Inflammatory macrophage treated with lipopolysaccharide for 1 hour (primary cell): ENCODE measurements at places on chromosomes 5 and 9.
A peak's percentile ranks its signal among the peaks of the same experiment; 100 is the strongest.

- no peak for DNase-seq
Observed at GRCh38 chr5:146944764-146945616, 66.4 kb upstream of the PPP2R2B start.

DNA sequence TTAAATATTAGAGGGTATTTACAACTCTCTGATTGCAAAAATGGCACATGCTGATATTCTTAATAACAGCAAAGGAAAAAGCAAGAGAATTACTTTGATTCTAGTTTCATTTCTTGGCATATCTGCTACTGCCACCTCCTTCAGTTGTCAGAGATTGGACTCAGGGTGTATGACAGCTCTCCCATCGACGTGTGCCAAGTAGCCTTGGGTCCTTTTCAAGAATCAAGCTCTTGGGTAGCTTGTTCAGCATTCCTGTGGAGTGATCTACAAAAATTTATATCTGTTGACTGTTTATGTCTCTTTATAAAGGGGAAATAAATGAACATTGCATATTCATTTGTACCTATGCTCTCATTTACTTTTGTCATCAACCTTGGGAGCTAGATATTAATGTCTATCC is 315.6 kb downstream of the PRR16 start:
- no peak for DNase-seq

DNA sequence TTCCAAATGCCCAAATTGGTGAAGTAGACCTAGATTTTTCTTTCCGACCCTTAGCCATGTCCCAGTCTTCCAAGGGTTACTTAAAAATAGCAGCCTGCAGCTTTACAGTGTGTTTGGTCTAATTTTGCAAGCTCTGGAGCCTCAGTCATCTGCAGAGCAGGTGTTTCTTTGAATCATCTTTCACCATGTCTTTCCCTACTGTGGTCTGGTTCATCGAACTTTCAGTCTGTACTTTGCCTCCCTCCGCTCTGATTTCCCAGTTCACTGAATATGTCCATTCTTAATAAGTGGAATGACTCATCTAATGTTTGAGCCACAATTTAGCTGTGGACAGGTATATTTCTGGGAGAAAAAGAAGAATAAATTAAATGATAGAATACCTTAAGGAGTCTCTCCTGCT is 1060.7 kb downstream of the EFNA5 start:
- no peak for DNase-seq

- DNase-seq: no peak
Observed at GRCh38 chr5:22793463-22793862, 59.7 kb downstream of the CDH12 start.

DNA sequence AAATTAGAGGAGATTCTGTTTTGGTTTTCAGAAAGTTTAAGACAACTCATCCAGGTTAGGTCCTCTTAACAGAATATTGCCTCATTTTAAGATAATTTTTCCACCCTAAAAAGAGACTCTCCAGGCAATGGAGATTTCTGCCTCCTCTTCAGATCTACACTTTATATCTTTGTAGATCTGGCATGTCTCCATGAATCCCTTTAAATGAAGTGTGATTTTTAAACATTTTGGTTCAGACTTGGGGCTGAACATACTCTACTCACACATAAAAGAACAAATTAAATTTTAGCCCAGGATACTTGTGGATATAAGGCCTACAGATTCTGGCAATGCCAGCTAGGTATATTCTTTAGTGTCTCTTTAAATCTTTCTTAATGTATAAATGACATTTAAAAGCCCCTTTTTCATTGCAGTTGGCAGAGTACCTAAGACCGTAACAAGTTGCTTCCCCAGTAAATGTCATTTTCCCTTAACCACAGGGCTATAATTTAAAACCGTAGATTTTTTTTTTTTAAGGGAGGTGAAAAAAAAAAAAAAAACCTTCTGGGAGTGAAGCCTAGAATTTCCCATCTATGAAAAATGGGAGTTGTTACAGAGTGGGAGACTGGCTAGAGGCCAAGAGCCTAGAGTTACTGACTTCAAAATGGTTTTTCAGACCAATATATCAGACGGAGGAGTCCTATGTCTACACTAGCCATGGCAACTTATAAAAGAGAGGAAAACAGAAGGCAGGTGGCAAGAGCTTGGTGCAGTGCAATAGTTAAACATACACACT is 207.8 kb upstream of the TARS1 start:
- DNase-seq: no peak

DNA sequence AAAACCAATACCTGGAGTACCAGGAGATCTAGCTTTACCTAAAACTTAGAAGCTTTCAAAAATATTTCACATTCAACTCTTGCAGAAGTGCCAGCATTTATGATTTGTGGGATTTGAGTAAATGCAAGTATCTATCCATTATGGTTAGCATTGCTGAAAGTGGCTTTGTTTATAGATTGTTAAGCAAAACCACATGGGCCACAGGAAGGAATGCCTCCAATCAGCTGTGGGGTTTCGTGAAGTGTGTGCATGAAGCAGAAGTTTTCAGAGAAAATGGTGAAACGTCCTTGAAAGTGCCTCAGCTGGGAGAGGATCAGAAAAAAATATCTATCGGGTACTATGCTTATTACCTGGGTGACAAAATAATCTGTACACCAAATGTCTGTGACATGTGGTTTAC is 4.2 kb downstream of the LECT2 start:
- no peak for DNase-seq

GRCh38 chr5:83927140-83927733 is 206.6 kb upstream of the HAPLN1 start:
- DNase-seq: peak; percentile 75

DNA sequence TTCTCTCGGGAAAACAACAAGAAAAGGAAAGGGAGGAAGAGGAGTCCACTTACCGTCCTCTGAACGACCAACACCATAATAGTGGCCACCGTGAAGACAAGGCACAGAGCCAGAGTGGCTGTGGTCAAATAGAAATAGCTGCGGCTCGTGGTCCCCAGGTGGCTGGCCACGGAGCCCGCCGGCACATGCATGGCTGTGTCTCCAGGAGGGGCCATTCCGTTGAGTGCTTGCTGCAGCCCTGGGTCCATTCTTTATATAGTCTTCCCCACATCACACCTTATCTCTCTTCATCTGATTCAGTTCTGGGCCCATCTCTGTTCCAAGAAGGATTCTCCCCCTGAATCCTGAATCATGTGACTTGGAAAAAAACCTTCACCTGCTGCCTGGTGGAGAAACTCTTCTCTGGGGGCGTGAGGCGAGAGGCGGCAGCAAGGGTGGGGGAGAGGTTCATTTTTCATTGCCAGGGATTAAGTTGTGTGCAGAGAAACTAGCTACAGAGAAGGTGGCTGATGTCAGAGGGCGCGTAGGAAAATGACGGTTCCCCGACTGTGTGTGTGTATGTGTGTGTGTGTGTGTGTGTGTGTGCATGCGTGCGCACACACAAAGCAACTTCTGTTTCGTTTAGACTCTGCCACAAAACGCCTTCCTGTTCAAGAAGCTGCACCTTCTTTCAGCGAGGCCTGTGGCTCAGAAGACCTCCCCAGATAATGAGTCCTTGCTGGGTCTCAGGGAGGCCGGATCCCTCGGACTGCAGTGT is at the start of gene TNFSF8:
TSS of gene TNFSF8 (minus strand) at position 536 of the 757 bp plus-strand sequence. CDS start at position 248, 288 bp downstream.
- peak; percentile 87 for DNase-seq

- no peak for DNase-seq
Observed at GRCh38 chr9:127144670-127145445, 22.4 kb upstream of the ANGPTL2 start.

GRCh38 chr9:6113312-6113711 is 97.9 kb upstream of the RANBP6 start:
- DNase-seq: no peak

DNA sequence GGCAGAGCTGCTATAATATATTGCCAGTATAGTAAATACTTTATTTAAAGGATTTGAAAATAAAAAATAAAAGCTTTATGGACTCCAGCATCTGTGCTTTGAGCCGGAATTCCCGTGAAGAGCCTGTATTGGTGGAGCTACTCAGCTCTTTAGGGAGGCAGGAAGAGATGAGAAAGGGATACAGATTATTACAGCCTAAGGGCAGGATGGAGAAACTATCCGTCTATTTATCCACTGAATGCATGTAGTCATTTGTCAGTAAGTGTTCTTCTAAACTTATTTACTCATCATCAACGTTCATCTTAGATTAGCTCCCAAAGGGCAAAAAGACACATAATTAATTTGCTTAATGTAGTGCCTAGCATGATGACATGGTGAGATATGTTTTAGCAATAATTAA is 48.4 kb downstream of the SLC1A1 start:
- DNase-seq: no peak

DNA sequence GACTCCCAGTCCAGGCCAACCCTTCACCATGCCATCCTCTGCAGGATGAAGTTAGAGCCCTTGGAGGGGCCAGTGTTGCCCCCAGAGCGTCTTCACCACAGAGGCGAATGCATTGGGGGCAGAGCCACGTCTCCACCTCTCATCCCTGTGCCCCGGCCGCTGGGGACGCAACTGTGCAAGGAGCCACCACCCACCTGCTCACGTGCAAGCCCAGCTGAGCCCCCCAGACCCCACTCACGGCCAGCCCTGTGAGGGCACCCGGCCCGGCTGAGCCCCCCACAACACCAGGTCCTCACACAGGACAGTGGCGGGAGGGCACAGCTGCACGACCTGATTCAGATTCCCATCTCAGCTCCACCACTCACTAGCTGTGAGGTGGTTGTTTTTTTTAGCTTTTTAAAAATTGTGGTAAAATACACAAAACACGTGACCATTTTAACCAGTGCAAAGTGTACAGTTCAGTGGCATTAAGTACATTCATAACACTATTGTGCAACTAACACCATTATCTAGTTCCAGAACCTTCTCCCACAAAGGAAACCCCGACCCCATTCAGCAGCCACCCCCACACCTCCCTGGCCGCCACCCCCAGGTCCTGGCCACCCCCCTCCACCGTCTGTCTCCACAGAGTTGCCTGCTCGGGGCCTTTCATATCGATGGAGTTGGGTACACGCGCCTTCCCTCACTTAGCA is 33.5 kb upstream of the UBAC1 start:
- peak; percentile 62 for DNase-seq

DNA sequence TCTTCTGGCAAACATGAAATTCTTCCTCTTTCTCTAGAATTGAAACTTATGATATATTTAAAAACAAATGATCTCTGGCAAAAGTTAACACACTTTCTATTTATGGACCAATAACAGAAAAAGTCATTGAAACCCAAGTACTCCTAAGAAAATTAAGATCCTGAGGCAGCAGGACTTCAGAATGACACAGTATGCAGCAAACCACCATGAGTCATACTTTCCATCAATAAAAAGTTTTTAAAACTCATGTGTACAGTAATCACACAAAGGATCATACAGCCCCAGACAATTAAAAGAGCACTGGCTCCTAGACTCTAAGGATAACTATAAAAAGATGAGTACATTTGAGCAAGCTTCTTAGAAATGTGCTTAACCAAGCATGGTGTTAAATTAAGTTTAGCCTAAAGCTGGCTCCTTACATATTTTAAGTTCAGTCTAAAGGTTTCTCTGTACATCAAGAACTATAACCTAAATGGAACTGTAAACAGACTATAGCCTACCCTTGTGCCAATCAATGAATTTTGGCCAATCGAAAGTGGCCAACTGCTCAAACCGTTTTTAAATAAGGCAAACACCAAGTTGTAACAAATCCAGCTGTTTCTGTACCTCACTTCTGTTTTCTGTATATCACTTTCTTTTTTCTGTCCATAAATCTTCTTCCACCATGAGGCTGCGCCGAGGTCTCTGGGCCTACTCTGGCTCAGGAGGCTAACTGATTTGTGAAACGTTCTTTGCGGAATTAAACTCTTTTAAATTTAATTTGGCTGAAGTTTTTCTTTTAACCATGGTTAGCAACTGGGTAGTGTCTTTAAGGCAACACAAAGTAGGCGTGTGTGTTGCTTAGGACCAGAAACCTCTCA is 232.1 kb upstream of the PIK3R1 start:
- peak; percentile 45 for DNase-seq

DNA sequence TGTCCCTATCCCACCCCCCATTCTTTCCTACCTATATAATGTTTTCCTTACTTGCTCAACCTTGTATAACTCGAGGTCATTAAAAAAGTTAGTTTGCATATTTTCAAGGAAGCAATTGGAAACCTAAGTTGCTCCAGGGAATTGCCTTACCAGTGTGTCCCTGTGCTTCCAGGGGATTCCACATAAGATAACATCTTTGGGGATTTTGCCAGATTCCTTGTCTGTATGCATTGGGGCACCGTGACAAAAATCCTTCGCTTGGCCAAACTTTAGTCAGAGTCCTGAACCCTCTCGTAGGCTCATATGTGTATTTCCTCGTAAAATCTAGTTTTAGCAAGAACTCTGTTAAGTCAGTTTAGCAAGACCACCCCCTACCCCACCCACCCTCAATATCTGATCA is 14.7 kb upstream of the OSMR start:
- DNase-seq: no peak

DNA sequence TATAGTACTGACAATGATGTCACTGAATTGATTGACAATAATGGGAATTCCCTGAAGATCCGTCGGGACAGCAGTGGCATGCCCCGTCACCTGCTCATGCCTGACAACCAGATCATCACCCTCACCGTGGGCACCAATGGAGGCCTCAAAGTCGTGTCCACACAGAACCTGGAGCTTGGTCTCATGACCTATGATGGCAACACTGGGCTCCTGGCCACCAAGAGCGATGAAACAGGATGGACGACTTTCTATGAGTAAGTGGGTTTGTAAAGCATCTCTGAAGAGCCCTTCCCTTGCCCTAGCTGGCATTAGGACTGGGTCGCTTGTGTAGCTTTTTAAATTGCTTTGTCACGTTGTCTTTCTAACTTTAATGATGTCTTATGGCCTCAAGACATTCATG is 72.7 kb upstream of the WWC1 start:
- no peak for DNase-seq

DNA sequence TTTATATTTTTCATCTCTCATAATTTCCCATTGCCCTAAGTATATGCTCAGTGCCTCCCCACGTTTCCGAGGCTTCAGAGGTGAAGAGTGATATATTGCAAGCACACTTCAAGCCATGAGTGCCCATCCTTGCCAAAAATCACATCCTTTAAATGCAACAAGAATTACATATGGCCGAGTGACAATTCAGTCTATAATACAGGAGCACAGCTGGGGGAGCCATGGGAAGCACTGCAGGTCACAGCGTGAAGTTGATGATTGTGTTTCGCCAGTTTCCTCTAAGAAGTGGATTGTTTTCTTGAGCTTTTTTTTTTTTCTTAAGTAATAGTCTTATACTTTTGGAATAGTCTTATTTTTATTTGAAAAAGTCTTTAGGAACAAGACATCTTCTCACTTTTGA is 61.1 kb downstream of the MTRR start:
- no peak for DNase-seq

GRCh38 chr5:119397518-119398380 is 41.9 kb downstream of the TNFAIP8 start:
- peak; percentile 97 for DNase-seq

- DNase-seq: no peak
Observed at GRCh38 chr5:2773327-2773726, 21.9 kb upstream of the IRX2 start.

GRCh38 chr5:105940181-105940580 is 1730.6 kb downstream of the EFNA5 start:
- DNase-seq: no peak

- no peak for DNase-seq
Observed at GRCh38 chr5:136025900-136026299, 2.9 kb upstream of the TGFBI start.

GRCh38 chr5:124936626-124936933 is 190.1 kb upstream of the ZNF608 start:
- DNase-seq: no peak
